Natural killer cell (primary cell): ENCODE measurements at places on chromosomes 3 and 15. TPM values are rescaled to one million over a fixed set of nuclear protein-coding genes. Genes with fewer than 3 reads are reported as not detected.

GRCh38 chr15:76972389-76973361 is 22.3 kb upstream of the PSTPIP1 start:
- DNase-seq: no peak
- no peak overlapping the region for H3K27ac ChIP-seq
- peaks cover 23% of the 10 kb centered on the region for H3K4me1 ChIP-seq
- H3K27me3 ChIP-seq: no peaks in the 10 kb centered on the region
- H3K36me3 ChIP-seq: no peaks in the 10 kb centered on the region
- H3K4me3 ChIP-seq: no peak overlapping the region

The ERICH6 gene
- total RNA-seq: 3.6 TPM

The SEMA3F gene
- total RNA-seq: 1.1 TPM

The CKMT1B gene
- not detected for total RNA-seq

- peaks cover 17% of the 10 kb centered on the region for H3K4me1 ChIP-seq
- no peaks in the 10 kb centered on the region for H3K27me3 ChIP-seq
- no peak for DNase-seq
Observed at GRCh38 chr3:161409069-161409468, 37.8 kb upstream of the SPTSSB start.
